ENCODE measurements at places on chromosomes 5 and 9.

DNA sequence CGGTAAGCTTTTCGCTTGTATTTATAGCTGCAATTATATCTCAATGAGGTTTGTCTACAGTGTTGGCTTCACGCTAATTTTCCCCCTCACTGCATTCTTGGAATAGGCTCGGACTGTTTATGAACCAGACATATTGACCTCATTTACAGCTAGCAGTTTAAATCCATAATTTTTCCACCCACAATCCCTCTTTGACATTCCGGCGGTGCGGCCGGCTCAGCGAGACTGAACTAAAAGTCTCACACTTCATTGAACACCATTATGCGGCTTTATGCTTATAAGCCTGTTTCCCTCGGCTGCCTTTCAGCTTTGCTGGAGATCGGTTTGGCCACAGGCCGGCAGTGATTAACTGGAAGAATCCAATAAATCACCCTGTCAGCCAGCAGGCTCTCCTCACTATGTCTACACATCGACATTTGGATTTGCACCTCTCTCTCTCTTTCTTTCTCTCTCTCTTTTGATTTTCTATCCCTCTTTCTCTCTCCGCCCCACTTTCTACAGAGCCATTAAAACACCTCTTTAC, 315.0 kb upstream of the TLE4 start:
- DNase-seq: peak; percentile 42

DNA sequence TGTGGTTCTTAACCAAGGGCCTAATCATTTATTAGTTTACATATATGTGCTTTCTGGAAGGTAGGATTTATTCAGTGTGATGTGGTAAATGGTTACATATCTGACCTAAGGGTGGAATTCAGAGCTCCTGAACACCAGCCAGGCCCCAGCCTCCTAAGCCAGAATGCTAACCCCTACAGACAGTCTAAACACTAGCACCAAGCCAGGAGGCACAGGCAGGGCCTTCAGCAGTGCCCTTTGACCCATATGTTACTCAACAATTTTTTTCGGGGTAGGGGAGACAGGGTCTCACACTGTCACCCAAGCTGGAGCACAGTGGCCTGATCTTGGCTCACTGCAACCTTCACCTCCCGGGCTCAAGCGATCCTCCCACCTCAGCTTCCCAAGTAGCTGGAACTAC, 40.3 kb downstream of the PRKACG start:
- no peak for DNase-seq

DNA sequence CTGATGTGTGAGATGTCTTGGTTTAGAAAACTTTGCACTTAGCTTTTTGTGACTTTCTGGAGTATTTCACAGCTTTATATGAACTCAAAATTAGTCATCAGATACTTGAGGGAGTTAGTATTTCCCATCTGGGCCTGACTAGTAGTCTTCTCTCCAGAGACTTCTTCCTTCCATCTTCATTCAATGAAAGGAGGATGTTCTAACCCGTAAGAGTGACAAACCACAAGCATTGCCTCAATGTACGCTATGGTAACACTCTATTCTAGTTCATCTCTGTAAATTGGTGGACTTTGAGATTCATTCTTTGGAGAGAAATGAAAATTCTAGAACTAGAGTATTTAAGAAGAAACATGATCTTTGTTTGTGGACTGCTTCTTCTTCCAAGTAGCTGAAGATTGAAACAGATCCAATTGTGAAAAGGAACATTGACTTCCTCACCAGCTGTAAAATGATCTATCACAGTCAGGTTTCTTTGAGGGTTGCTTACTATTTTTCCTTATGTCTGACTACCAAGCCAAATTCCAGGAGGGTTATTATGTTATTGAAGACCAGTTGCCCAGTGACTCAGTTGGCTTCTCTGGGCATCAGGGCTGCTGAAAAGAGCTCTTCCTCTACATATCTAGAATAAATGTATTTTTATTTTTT, 157.6 kb downstream of the SLC12A2 start:
- no peak for DNase-seq

DNA sequence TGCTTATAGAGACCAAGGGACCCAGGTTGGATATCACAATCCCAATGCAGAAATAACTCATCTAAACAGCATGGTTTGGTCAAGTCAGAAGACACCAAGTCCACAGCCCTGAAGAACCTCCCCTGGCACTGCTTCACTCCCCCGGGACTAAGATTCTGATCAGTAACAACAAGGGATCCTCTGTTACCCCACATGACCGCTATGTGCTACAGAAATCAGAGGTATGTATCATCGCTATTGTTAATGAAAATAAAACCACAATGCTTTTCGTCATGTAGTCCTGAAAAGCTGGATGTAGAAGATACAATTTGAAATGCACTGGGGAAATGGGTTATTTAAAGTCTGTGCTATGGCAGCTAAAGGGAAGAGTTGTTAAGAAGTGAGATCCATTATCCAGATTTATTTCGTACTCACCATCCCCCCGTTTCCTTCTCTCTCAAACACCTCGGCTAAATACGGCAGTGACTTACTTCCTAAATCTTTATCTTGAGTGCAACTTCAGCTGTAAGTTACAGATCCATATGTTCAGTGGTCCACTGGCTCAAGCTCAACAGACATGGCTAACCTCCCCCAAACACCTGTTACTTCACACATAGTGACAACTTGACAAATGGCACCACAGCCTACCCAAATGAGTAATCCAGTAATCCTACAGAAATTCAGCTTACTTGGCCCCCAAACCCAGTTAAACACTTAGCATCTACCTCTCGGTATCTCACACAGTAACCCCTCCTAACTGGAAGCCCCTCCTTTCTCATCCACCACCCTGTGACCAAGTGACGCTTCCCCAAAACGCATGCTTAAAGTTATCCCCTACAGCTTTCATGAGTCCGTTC, 129.2 kb downstream of the MYO10 start:
- DNase-seq: no peak

GRCh38 chr5:66628561-66628960, 32.4 kb downstream of the MAST4 start:
- no peak for DNase-seq

GRCh38 chr9:5756633-5757032, 76.3 kb downstream of the ERMP1 start:
- no peak for DNase-seq

DNA sequence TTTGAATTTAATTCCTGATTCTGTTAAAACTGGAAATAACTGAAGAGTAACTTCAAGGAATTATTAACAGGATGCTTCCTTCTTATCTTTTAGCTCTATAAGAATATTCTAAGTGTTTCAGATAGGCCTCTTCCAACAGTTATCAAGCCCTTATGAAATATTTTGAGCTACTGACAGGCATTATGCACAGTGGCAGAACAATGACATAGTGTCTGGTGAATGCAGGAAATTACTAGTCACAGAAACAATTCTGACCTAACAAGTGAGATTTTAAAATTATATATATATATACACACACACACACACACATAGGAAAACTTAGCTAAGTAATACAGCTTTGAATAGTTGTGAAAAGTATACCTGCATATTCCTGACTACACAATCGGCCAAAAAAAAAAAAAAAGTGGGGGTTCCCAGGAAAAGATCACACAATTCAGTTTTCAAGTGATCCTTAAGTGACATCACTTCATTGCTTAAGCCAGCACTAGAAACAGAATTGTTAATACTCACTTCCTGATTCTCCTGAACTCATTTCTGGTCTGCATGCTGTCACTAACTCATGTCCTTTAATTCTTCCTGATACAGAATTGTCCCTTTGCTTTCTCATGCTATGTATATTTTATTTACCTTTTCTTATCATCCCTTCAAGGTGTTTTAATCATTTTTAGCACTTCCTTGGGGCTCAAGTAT, 77.3 kb downstream of the SLC25A46 start:
- DNase-seq: no peak

- DNase-seq: no peak
Measured at GRCh38 chr5:56172241-56172640, 60.9 kb downstream of the ANKRD55 start.

DNA sequence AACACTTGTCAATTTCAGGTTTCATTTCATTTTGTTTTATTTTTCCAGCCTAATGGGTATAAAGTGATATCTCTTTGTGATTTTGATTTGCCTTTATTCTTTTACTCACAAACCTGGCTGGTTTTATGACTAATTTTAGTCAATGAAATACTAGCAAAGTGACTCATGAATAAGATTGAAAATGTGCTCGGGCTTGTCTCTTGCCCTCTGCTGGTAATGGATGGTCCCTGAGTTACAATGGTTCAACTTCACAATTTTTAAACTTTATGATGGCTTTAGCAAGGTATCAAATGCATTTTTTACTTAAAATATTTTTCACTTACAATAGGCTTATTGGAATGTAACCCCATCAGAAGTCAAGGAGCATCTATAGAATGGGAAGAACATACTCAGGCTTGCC, 431.4 kb upstream of the CCNG1 start:
- no peak for DNase-seq

- peak; percentile 22 for DNase-seq
Measured at GRCh38 chr5:6713274-6714225, at the start of gene TENT4A. Gene TENT4A, plus strand, starts transcription at chr5:6713432. Its CDS starts 552 bp downstream, at chr5:6713984.

GRCh38 chr9:18745710-18746109, 271.8 kb downstream of the ADAMTSL1 start:
- DNase-seq: no peak

GRCh38 chr5:116441223-116441622, 133.4 kb downstream of the SEMA6A start:
- peak; percentile 11 for DNase-seq

GRCh38 chr9:8916771-8917170, 1117.2 kb upstream of the DMAC1 start:
- DNase-seq: no peak

DNA sequence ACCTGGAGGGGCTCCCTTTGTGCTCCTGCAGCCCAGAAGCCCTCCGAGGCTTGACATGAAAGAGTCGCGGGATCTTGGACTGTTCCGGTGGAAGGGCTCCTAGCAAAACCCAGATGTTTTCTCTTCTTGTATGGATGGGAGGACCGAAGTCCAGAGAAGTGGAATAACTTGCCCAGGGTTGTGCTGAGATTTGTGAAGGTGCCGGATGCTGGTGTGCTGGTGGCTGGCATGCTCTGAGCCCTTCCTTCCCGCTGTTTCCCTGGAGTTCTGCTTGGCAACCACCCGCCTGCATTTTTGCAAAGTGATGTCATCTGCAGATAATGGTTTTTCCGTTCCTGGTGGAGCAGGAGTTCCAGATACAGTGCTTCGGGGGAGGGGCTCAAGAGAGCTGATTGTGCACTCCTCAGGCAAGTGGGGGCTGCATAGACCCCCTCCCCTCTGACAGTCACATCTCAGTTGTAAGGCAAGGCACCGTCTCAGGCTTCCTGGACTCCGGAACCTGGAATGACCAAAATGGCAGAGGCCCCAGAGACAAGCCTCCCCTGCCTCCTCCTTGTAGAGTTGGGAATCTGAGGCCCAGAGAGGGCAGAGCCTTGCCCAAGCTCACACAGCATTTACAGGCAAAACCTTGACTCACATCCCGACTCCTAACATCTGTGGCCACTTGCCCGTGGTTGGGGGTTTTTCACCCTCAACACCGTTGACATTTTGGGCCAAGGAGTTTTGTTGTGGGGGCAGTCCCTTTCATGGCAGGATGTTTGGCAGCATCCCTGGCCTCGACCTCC, 157.0 kb downstream of the RGS3 start:
- DNase-seq: no peak

DNA sequence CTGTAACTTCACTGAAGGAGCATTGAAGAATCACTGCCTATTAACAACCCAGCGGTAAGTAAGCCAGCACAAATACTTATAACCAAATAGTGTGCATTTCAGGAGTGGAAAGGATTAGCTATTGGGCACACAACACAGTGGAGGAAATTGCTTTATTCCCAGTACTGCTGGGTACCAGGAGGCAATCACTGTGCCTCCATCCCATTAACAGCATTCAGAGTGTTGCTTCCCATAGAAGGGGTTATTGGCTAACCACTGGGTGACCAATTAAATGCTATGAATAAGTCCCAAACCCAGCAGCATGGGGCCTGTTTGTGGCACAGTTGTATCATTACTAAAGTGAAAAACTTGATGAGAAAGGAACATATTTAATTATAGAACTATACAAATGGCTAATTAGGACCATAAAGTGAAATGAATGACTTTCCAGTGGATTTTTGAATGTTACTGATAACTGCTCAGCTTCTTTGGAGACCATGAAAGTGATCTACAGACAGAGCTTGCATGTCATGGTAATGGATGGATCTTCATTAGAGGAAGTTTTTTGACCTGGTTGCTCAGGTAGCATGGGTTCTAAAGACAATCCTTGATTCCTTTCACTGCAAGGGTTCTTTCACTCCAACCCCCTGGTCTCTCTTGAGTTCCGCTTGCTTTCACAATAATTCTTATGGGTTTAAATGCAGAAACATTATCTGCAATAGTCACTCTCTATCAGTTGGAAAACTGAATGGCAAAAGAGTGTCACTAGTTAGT, 413.3 kb upstream of the RORB start:
- DNase-seq: no peak

GRCh38 chr9:81653240-81653639, 36.1 kb downstream of the TLE1 start:
- no peak for DNase-seq

DNA sequence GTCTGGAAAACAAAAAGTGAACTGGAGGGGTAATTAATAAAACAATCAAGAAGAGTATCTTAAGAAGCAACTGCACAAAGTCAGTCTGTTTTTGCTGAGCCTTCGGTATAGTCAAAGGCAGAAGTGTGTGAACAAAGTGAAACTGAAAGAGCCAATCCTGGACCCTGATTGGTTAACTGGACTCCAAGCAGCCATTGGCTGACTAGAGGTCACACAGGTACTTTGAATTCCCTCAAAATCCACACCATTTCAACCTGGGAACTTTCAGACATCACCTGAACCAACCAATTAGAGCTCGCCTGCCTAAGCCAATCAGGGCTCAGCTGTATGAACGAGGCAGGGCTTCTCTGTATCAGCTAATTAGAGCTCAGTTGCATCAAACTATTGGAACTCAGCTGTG, 286.7 kb downstream of the TLE4 start:
- no peak for DNase-seq

- DNase-seq: no peak
Measured at GRCh38 chr5:22938362-22938761, 85.2 kb upstream of the CDH12 start.

DNA sequence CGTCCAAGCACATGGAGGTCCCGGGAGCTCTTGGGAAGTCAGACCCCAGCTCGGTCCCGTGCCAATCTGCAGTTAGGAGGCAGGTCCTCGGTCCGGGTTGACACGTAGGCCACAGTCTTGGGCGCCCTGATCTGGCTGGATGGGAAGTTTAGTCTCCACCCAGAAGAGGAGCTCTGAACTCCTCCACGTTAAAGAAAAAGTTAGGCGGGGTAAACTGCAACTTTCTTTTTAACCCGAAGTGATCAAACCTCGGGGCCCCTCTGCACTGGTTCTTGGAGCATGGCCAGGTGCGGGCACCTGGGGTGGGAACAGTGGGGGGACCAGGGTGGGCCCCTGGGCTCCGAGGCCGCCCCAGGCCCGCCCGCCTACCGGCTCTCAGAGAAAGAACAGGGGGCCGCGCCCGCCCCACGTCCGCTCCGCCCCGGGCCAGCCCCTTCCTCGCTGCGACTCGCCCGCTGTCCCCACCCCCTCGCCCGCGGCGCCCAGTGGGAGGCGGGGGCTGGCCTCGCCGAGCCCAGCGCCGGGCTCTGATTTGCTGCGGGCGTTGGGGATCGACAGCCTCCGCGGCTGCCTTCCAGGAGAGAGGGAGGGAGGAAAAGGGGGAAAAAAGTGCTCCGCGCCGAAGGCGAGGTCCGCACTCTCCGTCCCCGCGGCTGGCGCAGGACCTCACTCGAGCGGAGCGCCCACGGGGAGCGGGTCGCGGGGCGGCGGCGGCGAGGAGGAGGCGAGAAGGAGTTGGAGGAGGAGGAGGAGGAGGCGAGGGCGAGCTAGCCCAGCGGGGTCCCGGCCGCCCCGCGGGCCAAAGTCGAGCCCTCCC, at the start of gene COL5A1:
Gene COL5A1 (plus strand): TSS at position 631 of the 817 bp plus-strand sequence. CDS start 385 bp downstream, outside the sequence.
- peak; percentile 92 for DNase-seq

Measured in NCI-H2171 (cell line).